ENCODE measurements at places on chromosomes 7 and 10.

GRCh38 chr10:77405771-77406241, 231.8 kb downstream of the KCNMA1 start:
- DNase-seq = no peak

GRCh38 chr10:93541402-93542357, 24.8 kb upstream of the FFAR4 start:
- DNase-seq = no peak

- DNase-seq = no peak
These were observed 28.2 kb downstream of the MINDY4 start for GRCh38 chr7:30799206-30799975.

DNA sequence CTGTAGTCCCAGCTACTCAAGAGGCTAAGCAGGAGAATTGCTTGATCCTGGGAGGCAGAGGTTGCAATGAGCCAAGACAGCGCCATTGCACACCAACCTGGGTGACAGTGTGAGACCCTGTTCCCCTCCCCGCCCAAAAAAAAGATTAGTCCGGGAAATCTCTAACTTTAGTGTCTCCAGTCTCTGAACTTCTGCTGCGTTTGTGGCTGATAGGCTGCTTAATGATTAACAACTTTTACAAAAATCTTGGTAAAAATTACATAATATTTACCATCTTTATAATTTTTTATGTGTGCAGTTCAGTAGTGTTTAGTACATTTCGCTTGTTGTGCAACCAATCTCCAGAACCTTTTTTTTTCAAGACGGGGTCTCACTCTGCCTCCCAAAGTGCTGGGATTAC, 9.7 kb upstream of the PLAU start:
- no peak for DNase-seq

DNA sequence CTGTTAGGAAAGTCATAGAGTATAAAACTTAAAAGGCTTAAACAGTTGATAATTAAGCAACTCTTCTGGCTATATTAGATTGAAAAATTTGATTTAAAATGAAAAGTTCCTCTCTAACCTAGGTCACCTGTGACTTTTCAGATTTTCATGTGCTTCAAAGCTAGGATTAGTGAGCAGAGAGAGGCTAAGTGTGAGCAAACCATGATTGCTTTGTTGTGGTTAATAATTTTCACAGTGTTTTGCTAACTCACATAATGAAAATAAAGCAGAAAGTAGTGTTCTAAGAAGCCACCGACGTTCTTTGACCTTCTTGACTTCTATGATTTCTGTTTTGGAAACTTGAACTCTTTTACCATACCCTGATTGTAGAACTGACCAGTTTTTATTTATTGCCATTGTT, 75.5 kb upstream of the OIT3 start:
- no peak for DNase-seq

- no peak for DNase-seq
These were observed 43.6 kb downstream of the SYPL1 start for GRCh38 chr7:106068538-106068961.

DNA sequence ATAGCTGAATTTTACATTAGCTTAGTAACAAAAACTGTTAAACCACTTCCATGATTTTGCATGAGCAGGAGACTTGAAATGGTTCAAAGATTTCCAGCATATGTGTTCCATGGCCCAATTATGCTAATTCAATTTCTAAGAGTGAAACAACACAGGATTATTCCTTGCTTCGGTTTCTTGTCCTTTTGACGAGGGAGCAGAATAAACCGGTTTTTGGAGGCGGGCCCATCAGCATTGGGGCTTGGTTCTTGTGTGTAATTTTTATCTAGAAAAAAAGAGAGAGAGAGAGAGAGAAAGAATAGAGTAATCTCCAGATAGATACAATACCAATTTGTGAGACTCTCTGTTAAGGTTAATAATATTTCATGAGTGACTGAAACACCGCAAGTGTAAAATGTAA, 159.5 kb upstream of the ETV1 start:
- no peak for DNase-seq

DNA sequence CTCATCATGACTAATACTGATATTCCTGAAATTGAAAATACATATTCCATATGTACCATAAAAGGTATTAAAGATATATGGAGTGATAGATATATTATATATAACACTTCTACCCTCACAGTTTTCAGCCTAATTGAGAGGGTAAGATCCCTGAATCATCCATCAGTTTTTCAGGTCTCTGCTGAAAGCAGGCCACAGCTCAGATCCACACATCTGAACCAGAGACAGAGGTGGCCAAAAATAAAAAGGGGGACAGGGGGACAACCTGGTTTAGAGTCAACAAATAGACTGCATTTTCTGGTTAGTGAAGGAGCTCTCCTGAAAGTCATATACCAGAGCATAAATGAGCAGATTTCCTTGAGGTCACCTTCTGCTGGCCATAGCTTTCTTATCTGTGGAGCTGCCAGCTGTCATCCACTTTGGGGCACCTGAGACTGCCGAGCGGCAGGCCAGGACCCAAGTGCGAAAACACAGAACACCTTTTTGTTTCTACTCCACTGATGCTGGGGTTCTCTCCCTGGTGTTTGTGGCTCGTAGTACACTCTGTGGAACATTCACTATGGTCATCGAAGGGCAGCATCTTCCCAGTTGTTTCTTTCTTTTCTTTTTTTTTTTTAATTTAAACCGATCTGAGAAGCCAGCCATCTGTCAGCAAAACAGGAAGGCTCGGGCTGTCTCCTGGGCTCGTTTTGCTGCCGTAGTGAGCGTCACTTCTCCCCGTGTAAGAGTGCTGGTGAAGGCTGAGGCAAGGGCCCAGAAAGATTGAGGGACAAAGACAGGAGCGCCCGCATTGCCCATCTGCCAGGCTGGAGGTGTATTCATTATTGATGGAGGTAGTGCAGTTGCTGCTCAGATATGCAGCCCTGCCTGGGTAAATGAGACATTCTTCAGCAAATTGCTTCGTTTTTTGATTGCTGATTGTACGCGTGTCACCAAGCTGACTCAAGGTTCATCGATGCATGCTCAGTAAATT, 13.5 kb downstream of the IKZF1 start:
- DNase-seq = no peak

GRCh38 chr10:21519941-21520436, 5.5 kb downstream of the SKIDA1 start:
- DNase-seq = no peak

DNA sequence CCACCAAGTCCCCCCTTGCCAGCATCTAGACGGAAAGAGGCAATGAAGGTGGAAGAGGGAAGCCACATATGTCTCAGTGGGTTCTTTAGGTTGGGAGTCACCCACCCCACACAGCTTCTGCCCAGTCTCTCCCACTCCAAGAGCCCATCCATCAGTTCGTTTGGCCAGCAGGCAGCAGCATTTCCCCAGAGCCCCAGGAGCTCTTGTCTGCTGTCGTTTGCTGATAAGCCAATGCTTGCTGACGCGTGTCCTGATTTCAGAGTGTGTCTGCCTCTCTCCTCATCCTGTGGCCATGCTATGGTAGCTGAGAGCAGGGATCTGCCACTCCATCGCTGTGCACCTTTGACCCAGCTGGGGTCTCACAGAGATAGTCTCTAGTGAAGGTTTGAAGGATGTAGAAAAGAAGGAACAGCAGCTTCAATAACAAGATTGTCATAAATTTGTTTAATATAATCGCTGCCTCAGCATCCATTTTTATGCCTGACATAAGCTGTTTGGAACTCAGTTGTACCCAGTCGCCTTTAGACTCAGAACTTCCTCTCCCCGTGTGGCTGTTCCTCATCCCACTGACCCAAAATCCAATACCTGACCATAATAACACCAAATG, 39.4 kb upstream of the GDF10 start:
- DNase-seq = no peak

DNA sequence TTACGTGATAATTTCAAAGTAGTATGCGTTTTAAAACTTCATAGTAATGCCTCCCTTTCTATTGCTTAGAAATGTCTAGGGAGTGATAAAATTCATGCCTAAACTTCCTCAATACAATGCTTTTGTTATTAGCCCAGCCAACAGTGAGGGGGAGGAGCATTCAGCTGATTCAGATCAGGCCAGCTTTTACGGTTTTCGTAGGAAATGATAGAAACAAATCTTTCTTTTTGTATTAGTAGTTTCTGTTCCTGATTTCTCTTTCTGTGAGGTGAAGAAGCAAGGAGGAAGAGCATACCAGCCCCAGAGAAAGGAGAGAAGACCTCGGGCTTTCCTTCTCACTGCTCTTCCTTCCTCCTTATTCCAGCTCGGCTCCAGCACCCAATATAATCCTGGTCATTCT, 35.2 kb upstream of the ITPRID1 start:
- DNase-seq = no peak

Data from stimulated activated CD4-positive, alpha-beta T cell treated with anti-CD3 and anti-CD28 coated beads, Interleukin-1b, Interleukin-23, amount 100 ng/mL, for 1 hour (primary cell).